NCI-H460 (cell line): ENCODE measurements at places on chromosomes 7 and 10.

DNA sequence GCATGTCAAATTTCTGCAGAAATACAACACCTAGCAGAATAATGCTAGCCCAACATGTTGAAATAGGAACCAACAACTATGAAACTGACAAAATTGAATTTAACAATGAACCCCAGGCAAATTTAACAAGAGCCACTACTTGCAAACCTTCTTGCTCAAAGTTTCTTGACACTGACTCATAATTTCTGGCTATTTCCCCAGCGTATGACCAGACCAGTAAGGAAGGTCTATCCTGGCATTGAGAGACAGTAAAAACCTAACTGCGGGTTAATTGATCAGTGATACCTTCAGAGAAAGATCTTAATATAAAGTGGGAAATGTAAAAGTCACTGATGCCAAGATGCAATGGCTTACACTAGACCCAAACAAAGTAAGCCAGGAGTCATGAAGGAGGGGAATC lies 510.1 kb downstream of the ARL4A start:
- no peak for DNase-seq

DNA sequence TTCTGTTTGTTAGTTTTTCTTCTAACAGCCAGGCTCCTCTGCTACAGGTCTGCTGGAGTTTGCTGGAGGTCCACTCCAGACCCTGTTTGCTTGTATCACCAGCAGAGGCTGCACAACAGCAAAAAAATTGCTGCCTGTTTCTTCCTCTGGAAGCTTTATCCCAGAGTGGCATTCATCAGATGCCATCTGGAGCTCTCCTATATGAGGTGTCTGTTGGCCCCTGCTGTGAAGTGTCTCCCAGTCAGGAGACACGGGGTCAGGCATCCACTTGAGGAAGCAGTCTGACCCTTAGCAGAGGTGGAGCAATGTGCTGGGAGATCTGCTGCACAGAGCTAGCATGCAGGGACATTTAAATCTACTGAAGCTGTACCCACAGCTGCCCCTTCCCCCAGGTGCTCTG lies 26.7 kb upstream of the CROT start:
- DNase-seq = no peak

- no peak for DNase-seq
These were observed 155.1 kb downstream of the BICC1 start for GRCh38 chr10:58667658-58668310.

DNA sequence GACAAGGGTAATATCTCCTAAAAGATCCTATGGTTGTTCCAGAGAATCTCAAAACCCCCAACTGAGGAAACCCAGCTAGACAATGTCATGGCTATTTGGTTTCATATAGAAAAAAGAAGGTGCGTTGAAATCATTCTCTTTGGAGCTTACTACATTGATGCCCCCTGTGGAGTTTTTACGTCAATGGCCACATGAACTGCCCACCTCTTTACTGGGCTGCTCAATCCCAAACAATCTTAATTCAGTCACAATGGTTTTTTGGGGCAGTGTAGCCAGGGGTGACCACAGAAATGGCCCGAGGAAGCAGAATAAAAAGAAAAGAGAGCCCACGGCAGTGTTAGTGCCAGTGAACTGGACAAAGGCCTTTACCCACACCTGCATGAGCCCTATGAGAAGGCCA lies 7.8 kb downstream of the RBP4 start:
- DNase-seq = no peak

DNA sequence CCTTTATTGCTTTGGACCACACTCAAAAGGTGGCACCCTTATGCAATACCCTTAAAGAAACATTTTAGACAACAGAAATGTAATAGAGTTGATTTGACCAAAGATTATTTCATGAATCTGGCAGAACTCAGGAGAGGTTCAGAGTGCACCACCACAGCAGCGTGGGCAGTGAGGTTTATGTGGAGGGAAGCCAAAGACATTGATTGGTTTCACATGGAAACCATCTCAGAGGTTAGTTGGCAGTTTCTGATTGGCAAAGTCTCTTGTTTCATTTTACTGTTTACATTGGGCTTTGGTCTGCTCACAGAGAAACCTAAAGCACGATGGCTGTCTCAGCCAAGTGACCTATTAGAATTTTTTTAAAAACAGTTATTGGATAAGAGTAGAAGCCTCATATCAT lies 101.3 kb downstream of the SDHAF3 start:
- no peak for DNase-seq

- DNase-seq = no peak
These were observed 169.7 kb downstream of the NRF1 start for GRCh38 chr7:129780974-129781927.

GRCh38 chr10:50650481-50650880 lies 26.7 kb upstream of the SGMS1 start:
- DNase-seq = no peak

- no peak for DNase-seq
These were observed 30.1 kb downstream of the CAV1 start for GRCh38 chr7:116554911-116555310.

DNA sequence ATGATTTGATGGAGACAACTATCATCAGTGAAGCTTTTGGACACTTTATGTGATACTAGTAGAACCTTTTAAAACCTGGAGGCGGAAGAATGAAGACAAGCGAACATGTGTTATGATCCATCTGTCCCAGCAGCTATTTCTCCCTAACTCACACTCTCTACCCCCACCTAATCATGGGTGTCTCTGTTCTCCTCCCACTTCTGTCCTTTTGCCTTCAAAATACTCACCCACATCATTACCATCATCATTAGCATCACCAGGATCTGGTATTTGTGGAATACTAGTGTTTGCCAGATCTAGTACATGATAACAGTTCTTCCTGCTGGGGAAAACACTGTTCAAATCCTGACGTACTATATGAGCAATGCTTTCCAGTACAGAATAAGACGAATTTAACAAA lies 287.7 kb downstream of the DOCK4 start:
- DNase-seq = no peak

DNA sequence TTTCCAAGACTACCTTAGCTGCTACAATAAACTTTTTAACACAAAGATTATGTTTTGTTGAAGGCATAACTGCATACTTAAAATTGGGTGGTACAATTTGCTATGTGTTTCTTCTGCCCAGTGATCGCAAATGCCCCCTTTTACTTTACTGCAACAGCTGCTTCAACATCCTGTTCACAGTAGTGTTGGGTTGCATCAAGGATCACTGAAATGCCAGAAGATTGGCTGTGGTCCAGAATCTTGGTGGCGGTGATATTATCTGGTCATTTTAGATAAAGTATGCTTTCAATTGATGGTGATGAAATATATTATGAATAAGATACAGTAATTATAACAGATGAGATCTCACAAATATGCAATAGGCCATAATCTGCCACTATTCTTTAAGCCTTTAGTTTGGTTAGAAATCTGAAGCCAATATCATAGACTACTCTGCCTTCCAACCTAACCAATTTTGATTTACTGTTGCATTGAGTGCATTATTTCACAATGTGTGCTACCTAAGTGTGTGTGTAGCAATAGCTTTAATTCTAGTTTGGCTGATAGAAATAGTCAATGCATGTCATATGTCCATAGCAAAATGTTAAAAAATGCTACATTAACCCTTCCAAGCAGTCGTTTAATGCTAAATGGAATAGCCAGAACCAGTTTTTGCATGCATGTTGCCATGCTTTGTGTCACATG lies 29.8 kb upstream of the ING3 start:
- no peak for DNase-seq

- no peak for DNase-seq
These were observed 60.4 kb upstream of the KCNIP2 start for GRCh38 chr10:101903827-101904550.

- DNase-seq = no peak
These were observed 137.4 kb downstream of the TNS3 start for GRCh38 chr7:47444376-47445098.

- DNase-seq = no peak
These were observed 4.6 kb downstream of the LANCL2 start for GRCh38 chr7:55369427-55370400.

DNA sequence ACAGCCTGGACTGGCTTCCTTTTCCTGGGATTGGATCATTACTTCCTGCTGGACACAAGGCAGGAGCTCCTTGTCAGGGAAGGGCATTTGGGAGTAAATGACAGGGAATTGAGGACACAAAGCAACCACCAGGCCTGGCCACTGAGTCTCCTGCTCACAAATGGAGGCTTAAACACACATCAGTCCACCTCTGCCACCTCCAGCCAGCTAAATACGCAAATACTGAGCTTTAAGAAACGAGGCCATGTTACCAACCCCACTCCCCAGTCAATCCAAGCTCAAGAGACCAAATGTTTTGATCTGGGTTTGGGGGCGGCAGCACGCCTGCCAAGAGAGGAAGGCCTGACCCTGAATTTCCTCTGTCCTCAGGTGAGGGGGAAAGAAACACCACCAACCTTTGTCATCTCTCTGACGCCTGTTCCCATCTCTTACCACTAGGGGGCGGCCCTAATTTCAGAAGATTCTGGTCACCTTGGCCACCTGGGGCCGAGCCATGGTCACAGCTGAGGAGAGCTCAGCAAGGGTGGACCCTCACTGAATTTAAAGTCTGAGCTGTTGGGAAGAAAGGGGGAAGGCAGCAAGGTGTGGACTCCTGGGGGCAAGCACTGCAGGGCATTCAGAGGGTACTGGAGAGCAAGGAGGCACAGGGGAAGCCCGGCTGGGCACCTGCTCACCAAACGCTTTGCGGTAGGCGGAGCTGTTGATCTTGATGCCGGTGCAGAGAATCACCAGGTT lies 16.5 kb downstream of the AIFM2 start:
- peak; percentile 54 for DNase-seq
